ENCODE measurements at places on chromosomes 11 and 22. TPM values are rescaled to one million over a fixed set of nuclear protein-coding genes. Genes with fewer than 3 reads are reported as not detected.
A peak's percentile ranks its signal among the peaks of the same experiment; 100 is the strongest.

DNA sequence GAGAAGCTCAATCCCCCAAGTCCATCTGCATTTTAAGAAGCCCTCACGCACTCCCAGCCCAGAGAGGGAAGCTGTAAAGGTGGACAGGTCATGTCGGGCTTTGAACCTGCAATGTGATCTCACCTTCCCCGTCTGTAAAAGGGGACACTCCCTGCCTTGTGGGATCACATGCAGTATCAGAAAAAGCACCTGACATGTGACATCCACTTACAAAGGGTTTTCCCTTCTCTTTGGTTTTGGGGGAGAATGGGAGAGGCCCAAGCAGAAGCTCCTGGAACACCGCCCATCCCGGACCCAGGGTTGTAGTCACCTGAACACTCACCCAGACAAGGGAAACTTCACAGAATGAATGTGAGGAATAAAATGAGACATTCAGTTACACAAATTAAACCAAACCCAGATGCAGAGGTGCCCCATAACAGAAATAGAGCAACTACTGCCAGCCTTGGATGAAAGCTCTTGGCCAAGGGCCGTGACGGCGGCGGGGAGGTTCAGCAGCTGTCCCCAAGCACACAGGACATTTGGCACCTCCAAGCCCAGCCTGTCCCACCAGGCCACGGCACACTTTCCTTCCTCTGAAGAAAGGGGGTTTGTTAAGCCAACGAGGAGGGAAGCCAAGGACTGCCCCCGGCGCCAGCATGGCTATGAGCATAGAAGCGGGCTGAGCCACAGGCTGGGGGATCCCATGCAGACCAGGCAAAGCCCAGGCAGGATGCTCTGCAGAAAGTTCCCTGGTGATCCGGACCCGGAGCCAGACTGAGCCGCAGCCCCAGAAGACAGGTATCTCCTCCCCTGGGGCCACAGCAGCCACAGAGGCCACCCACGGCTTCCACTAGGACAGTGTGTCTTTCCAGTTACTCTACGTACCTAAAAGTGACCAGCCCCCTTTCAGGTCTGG, 3.8 kb downstream of the BID start:
- H3K36me3 ChIP-seq: no peaks in the 10 kb centered on the region
- DNase-seq: no peak
- no peaks in the 10 kb centered on the region for H3K27me3 ChIP-seq
- H3K4me1 ChIP-seq: peaks cover 16% of the 10 kb centered on the region

- H3K4me1 ChIP-seq: peaks cover 46% of the 10 kb centered on the region
- H3K27ac ChIP-seq: no peak overlapping the region
- no peaks in the 10 kb centered on the region for H3K36me3 ChIP-seq
- H3K27me3 ChIP-seq: no peaks in the 10 kb centered on the region
- no peak overlapping the region for H3K4me3 ChIP-seq
Observed at GRCh38 chr11:11607772-11608171, 14.0 kb downstream of the GALNT18 start.

DNA sequence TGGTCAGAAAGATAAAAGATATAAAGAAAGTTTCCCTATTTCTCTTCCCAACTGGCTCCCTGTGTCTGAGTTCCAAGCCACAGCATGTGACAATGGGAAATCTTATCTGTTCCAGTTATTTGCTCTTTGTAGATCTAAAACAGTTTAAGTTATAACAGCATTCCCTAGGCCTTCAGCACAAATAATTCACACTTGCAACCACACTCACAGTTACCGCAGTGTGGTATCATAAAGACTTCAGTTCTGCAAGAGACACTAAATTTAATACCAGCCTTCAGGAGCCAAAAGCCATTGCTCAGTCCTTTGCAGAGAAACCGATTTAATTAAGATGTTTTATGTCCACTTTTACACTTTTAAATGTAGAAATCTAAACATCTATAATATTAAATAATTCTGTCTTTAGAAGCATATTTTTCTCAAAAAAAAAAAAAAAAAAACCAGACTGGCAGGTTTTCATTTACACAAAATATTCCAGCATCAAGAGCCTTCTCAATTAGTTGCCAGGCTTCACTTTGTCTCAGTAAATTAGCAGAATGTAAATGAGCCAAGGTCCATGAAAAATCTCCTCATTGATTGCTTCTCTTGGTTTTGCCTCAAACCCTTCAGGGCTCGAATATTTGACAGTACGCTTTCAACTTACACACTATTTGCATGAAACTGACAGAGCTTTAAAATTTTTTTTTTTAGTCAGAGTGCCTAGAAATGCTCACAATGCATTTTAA, 300.0 kb upstream of the DDI1 start:
- H3K27me3 ChIP-seq: no peaks in the 10 kb centered on the region
- DNase-seq: no peak
- H3K4me1 ChIP-seq: peaks cover 10% of the 10 kb centered on the region
- no peak overlapping the region for H3K4me3 ChIP-seq
- H3K36me3 ChIP-seq: no peaks in the 10 kb centered on the region

The P2RY2 gene
- total RNA-seq: not detected

The CDC42EP2 gene
- total RNA-seq: 23.1 TPM

DNA sequence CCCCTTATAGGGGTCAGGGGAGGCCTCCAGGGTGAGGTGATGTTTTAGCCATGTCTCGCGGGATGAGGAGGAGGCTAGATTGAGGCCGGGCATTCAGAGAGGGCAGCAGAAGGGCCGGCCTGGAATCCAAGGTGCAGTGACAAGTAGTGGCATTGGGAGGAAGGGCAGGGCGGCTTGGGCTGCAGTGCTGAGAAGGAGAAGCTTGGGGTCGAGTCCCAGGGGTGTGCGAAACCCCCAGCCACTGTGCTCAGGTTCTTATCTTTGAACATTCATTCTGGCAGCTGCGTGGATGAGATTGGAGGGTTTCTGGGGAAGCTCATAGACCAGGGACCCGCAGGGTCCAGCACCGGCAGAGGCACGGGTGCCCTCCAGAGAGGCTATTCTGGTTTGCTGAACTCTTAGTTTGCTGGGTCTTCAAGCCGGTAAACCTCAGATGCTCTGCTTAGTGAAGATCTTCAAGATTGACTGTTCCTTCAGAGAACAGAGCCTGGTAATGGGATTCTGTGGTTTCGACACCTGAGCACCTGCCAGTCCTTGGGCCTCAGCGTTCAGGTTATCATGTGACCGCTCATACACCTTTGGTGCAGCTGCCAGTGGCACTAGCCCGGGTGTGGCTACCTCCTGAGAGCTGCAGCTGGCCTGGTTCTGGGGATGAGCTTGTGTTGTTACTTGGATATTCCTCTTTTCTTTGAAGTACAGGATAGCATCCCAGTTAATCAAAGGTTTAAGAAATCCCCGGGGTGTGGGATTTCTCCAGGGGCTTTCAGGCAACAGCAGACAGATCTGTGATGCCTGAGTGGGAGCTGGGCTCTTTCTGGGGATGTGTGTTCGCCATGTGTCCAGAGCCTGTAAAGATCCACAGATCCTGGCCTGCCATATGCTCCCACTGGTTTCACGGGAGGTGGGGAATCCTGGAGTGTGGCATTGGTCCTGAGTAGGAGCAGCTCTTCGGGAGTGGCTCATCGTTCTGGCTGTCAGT, 152.8 kb downstream of the TBC1D22A start:
- H3K4me1 ChIP-seq: no peaks in the 10 kb centered on the region
- no peak overlapping the region for H3K27ac ChIP-seq
- DNase-seq: peak; percentile 53
